DMS53 (cell line): ENCODE measurements at places on chromosomes 13 and 19.

- DNase-seq = peak; percentile 28
Observed at GRCh38 chr19:17703824-17704463, 15.3 kb upstream of the MAP1S start.

DNA sequence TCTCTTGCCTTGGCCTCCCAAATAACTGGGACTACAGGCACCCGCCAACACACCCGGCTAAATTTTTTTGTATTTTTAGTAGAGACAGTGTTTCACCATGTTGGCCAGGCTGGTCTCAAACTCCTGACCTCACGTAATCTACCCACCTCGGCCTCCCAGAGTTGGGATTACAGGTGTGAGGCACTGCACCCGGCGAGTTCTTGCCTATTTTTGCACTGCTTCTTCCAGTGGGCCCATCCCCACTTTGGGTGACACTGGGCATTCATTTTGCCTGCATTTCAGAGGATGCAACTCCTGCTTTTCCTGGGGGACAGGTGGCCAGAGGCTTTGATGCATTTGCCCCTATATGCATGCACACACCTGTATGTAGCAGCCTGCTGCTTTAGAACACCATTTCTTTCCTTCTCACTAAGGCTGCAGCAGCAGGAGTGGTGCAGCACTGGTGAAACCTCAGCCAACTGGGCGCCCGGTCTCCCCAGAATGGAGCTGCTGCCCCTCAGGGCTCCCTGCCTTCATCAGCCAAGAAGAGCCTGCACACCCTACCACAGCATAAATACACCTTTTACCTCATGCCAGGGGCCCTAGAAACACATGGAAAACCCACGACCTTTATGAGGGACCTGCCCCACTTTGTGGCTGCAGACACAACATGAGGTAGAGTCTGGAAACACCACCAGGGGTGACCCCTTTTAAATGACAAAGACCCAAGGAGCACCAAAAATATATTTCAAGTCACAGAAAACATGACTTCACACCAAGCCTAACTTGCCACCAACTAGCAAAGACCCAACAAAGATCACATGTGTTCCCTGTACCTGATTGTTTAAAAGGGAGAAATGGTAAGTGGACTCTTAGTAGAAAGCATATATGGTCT is 36.8 kb upstream of the POP4 start:
- no peak for DNase-seq

DNA sequence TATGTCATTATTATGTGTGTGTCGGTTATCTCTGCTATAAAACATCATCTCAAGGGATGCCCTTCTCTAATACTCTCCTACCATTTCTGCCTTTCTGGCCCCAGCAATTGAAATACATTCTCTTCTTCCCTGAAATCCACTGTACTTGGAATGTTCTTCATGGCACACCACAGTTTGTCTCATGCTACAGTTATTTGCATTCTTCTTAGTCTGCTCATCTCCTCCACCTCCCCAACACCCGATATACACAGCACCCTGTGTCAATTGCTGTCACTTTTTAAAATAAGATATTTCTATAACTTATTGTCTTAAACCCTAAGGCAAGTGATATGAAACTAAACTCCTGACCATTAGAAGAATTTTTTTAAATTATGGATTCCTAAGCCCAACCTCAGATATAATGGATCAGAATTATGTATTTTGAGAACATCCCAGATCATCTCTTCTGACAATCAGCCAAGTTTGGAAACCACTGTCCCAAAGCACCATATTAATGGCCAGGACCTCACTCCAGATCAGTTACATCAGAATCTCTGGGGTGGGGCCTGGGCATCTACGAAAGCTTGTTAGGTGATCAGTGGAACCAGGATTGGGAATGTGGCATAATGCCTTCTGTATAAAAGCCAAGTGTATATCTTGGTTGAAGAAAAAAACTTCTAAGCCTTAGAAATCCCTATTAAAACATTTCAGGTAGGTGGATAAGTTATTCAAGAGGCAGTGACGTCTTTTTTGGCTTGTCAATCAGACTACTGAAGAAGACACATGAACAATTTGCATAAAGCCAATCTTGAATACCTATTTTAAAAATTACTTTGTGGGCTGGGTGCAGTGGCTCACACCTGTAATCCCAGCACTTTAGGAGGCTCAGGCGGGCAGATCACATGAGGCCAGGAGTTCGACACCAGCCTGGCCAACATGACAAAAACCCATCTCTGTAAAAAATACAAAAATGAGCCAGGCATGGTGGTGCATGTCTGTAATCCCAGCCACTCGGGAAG is 30.0 kb upstream of the KBTBD7 start:
- no peak for DNase-seq

GRCh38 chr13:34897220-34897619 is 44.9 kb upstream of the NBEA start:
- DNase-seq = no peak

- peak; percentile 19 for DNase-seq
Observed at GRCh38 chr19:50669302-50670101, 20.3 kb downstream of the C19orf81 start.

DNA sequence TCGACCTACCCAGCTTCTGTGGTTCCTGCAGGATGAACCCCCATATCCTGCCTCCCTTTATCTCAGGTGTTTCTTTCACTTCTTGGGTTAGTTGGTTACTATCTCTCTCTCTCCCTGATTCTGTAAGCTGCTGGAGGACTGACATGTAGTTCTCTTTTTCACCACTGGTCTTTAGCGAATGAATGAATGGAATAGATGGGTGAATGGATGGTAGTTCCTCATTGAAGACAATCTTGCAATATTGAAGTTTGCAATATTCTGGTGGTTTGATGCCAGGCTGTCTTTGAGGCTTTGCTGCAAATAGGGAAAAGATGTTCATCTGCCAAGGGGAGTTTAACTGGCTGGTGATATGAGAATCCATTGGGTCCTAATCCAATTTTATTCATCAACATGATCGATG is 120.2 kb downstream of the UBL3 start:
- DNase-seq = peak; percentile 16

- DNase-seq = no peak
Observed at GRCh38 chr13:43221611-43222010, 198.2 kb downstream of the DNAJC15 start.

DNA sequence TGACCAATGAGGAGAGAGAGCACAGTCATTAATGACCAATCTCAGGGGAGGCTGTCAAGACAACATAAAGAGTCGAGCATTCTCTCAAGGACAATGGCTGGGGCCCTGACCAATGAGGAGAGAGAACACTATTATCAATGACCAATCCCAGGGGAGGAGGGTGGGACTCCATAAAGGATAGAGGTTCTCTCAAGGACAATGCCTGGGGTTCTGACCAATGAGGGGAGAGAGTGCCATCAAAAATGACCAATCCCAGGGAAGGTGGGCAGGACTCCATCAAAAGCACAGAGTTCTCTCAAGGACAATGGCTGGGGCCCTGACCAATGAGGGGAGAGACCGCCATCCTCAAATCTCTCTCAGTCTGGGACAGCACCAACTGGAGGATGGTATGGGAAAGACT is 3.3 kb upstream of the KLK11 start:
- peak; percentile 65 for DNase-seq

DNA sequence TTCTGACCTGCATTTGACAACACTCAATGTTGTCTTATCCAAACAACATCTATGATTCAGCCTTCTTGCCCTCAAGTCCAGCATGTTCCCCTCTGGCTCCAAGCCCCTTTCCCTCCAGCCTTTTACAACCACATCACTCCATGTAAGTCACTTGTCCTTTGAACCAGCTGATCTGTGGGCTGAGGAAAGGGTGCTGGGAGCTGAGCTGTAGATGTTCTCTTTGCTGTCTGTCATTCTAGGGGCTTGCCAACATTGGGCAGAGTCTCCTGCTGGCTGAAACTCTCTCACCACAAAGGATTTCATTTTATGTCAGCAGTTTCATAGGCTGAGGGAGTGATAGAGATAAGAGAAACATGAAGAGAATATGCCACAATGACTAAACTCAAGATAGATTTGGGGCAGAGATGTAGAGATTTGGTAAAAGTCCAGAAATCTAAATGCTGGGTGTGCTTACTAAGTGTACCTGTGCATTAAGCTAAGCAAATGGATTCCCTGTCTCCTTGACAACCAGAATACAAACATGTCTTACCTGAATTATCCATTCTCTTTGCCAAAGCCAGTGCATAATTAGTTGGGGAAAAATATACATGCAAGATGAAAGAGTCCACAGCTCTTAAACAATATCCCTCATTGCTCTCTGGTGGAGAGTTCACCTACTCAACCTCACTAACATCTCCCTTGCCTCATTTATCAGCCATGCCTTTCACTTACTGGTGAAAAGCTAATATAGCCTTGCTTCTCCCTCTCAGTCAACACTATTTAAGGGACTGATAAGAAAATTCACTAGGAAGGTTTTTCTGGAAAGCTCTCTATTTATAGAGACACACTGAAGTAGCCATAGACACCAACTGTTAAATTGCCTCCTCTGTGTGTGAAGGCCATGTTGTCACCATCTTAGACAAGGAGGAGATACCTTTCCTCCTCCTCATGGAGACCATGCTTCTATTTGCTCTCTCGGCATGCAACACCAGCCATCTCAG is 175.5 kb upstream of the SERP2 start:
- DNase-seq = peak; percentile 31

GRCh38 chr19:40261631-40262030 is 23.5 kb downstream of the AKT2 start:
- no peak for DNase-seq

DNA sequence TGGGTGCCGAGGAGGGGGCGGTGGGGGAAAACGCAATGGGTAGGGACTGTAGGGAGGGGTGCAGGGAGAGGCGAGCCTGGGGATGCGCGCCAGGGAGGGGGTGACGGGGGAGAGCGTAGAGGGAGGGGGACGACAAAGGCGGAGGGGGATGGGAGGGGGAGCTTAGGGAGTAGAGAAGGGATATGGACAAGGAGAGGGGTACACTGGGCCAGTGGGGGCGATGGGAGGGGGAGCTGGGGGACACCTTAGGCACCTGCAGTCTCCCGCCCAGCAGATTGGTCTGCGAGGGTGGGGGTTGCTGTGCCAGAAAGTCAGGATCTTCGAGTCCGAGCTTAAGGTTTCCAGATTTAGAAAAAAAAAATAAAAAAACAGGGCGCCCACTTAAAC is 15.7 kb downstream of the CCDC124 start:
- peak; percentile 69 for DNase-seq

- DNase-seq = no peak
Observed at GRCh38 chr13:29537736-29538651, 57.5 kb downstream of the SLC7A1 start.
